ENCODE measurements at places on chromosomes 5 and 9.

DNA sequence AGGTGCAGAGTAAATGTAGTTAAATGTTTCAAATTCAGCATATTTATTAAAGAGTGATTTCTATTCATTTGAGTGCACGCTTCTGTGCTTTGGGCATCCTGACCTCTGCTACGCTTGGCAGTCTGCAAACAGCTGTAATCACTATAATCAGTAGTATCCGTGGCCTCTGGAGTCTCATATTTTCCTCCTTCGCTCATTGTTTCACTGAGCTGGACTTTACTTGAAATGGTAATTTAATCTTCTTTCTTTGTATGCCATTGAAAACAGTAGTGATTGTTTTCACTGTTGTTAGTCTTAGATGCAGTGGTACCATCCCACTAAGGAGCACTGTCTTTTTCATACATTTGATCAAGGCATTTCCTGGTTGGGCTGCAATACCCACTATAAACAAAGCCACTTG is 43.5 kb upstream of the CAVIN4 start:
- DNase-seq = no peak

GRCh38 chr5:32278406-32278805 is 34.3 kb downstream of the MTMR12 start:
- DNase-seq = no peak

- no peak for DNase-seq
Measured at GRCh38 chr9:136757328-136757727, 715 bp downstream of the LCN8 start.

- no peak for DNase-seq
Measured at GRCh38 chr5:156036640-156037039, 290.3 kb upstream of the SGCD start.

DNA sequence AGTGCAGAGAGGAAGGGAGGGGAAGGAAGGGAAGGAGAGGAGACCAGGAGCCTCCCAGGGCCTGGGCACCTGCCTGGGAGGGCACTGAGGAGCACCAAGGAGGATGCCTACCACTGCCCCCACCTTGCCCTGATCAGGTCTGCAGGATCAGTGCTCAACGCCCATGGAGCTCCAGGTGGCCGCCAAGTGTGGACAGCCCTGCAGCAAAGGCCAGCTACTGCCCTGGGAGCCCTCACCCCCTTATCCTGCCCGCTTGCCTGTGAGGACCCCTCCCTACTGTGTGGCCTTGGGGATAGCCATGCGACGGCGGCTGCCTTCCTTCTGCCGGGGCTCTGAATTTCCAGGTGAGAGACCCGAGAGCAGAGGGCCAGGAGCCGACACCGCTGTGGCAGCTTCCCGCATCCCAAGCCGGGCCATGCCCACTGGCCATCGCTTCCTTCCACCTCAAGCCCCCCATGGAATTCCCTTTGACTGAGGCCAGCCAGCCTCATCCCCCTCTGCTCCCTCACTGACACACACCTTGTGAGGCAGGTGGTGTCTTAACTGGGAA is 12.4 kb downstream of the ADAMTS2 start:
- no peak for DNase-seq

DNA sequence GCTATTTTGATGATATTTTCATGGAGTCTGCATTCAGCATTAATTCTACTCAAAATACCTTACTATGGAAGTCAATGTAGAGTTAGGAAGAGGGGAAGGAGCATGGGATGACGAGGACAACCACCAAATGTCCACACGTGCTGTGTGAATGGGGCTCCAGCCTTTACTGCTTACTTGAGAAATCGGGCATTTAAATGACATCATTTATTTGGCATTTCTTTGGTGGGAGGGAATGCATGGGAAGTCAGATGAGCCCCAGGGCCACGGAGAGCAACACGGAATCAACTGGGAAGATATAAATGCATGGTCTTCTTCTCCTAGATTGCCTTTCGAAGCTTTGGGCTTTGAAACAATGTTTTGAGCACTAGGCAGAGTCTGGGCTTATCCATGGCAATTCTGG is 458.5 kb upstream of the KLF4 start:
- DNase-seq = no peak

GRCh38 chr5:143614831-143615230 is 197.1 kb upstream of the HMHB1 start:
- no peak for DNase-seq
